ENCODE measurements at places on chromosomes 11 and 22.

DNA sequence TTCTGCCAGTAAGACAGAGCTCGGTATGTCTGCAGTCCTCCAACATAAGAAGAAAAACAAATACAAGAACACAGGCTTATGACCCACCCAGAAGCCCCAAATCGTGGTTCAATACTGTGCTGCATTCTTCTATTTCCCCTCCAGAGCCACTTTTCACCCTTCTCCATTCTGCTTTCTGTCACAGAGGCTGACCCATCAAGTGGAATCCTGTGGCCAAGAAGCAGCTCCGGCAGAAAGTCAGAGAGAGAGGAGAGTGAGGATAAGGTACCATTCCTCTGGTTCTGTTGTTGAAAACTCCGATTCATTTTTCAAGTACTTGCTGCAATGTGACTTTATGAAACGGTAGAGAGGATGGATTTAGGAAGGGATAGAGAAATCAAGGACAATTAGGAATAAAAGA, 30.4 kb downstream of the PGM2L1 start:
- no peak for DNase-seq

- no peak for DNase-seq
Observed at GRCh38 chr11:20046416-20046815, 113.9 kb downstream of the DBX1 start.

DNA sequence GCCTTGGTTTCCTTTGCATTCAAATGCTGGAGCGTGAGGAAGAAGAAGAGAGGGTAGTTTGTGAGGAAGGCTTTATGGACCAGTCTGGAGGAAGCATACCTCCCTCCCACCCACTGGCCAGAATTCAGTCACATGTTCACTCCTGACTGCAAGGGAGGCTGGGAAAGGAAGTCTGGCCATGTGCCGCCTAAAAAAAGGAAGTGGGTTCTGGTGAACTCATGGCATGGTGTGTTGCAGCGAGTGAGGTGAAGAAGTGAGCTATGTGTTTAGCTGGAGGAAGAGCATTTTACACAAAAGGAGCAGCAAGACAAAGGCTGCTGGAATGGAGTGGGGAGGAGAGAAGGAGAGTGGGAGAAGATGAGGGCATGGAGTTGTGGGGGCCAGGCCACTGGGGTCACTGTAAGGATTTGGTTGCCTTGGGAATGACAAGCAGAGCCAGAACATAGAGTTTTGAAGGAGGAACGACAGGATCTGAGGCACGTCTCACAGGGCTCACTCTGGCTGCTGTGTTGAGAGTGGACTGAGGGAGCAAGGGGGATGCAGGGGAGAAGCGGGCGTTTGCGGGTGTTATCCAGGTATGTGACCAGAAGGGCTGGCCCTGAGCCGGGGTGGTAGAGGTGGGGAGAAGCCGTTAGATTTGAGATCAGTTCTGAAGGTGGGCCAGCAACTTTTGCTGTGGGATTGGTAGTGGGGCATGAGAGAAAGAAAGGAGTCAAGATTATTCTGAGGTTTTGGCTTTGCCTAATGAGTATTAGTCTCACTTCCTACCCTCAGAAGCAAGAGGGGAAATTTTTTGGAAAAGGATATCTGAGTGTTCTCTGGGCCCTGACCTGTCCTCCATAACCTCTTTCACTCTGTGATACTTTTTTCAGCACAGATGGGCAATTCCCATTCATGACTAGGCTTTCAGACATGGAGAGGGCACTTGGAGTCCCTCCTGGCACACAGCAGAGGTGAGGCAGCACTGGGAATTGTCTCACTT, 26.4 kb downstream of the BMAL1 start:
- DNase-seq = no peak

- no peak for DNase-seq
Observed at GRCh38 chr22:21443735-21444421, 23.3 kb upstream of the TMEM191C start.

GRCh38 chr11:74338963-74339362, 27.5 kb upstream of the P4HA3 start:
- DNase-seq = no peak

DNA sequence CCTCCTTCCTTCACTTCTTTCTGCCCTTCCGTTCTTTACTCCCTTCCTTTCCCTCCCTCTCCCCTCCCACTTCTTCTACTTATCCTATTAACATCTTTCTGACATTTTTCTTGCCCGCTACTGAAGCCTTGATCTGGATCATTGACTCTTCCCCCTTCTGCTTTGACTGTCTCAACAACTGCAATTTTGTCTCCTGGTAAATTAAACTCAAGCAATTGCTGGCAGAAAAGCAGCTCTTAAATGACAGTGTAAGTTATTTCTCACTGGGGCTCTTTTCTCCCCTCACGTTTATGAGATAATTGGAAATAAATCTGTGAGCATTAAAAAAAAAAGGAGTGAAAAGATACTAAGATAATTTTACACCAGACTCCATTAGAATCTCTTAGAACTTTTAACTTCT, 120.0 kb downstream of the SLC17A6 start:
- no peak for DNase-seq

- no peak for DNase-seq
Observed at GRCh38 chr11:111941963-111942362, 4.8 kb downstream of the DIXDC1 start.

All from esophagus squamous epithelium (tissue), 5 donors.